ENCODE measurements at places on chromosomes 7 and 10. TPM values are rescaled to one million over a fixed set of nuclear protein-coding genes. Genes with fewer than 3 reads are reported as not detected.

ERVW-1 gene
- not detected for total RNA-seq

MET gene
- 13.1 TPM for total RNA-seq

EPO gene
- not detected for total RNA-seq

TSPAN33 gene
- 9.7 TPM for total RNA-seq

PTER gene
- total RNA-seq, result 16.3 TPM

CYP2C19 gene
- total RNA-seq, result not detected

TMEM225B gene
- total RNA-seq, result not detected

SLC16A9 gene
- total RNA-seq, result 1.1 TPM

HOXA2 gene
- total RNA-seq, result not detected

MOGAT3 gene
- not detected for total RNA-seq

RTKN2 gene
- total RNA-seq, result not detected

TAS2R5 gene
- 0.47 TPM for total RNA-seq

PNLIPRP2 gene
- not detected for total RNA-seq

SMKR1 gene
- total RNA-seq, result not detected
